Stimulated activated CD4-positive, alpha-beta T cell treated with anti-CD3 and anti-CD28 coated beads, Interleukin-4, amount 100 ng/mL, for 24 hours (primary cell): ENCODE measurements at places on chromosomes 7 and 10.

DNA sequence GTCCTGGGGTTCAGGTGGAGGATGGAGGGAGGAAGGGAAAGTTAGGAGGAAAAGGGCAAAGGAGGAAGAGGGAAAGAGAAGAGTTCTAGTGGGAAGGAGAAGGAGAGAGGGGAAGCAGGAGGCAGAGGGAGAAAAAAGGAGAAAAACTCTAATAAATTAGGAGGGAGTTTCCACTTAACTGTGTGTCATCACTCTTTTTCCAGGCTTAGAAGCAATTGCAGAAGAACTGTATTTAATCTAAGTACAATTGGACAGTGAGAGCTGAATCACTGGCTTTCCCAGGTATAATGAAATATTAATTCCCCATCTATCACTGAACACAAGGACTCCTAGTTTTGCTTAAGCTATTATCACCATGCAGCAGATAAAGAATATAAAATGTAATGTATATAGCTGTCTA, 76.8 kb downstream of the CREB3L2 start:
- no peak for DNase-seq

- no peak for DNase-seq
Measured at GRCh38 chr7:66344166-66344565, 139.0 kb downstream of the TPST1 start.

DNA sequence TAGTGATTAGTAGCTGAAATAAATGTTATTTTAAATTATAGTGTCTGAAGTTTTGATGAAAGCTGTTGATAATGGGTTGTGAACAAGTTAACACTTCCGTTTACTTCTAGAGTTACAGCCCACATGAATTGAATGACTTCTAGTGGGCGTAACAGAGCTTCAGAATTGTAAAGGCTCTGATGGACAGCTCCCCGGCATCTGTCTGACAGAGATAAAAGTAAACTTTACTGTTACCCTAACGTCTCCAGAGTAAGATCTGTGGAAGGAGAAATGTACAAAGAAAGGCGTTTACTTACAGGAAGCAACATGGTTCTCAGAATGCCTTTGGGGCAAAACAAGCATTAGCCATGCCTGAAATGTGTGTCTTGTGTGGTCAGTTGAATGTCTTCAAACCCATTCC, 124.4 kb downstream of the ADARB2 start:
- DNase-seq: no peak

DNA sequence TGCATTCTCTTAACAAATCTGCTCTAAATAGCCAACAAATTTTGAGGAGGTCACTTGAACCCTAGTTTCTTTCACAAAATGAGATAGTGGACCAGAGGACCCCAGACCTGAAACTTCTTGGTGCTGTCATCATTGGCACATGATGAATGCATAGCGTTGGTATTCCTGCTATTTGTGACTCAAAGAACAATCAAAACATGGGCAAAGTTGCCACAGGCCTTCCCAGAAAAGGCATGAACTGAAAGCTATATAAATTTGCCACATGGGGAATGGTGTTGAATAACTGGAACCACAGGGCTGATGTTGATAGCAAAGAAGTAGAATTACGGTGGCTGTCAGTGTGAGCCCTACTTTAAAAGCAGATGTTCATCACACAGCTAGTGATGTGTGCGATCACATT, 219.9 kb upstream of the KMT2E start:
- DNase-seq: no peak

DNA sequence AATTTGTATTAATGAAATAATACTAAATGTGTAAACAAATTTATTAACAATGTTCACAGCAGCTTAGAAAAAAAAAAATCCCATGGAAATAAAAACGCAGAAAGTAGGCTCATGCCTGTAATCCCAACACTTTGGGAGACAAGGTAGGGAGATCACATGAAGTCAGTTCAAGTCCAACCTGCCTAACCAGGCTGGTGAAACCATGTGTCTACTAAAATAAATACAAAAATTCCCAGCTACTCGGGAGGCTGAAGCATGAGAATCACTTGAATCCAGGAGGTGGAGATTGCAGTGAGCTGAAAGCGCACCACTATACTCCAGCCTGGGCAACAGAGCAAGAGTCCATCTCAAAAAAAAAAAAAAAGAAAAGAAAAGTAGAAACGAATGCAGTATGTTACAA, 36.2 kb downstream of the LARP4B start:
- DNase-seq: no peak

- DNase-seq: no peak
Measured at GRCh38 chr10:58791137-58791536, 278.5 kb downstream of the BICC1 start.
